Stimulated activated CD4-positive, alpha-beta T cell treated with anti-CD3 and anti-CD28 coated beads, Interleukin-15, amount 100 ng/mL, for 48 hours (primary cell): ENCODE measurements at places on chromosomes 7 and 10.

DNA sequence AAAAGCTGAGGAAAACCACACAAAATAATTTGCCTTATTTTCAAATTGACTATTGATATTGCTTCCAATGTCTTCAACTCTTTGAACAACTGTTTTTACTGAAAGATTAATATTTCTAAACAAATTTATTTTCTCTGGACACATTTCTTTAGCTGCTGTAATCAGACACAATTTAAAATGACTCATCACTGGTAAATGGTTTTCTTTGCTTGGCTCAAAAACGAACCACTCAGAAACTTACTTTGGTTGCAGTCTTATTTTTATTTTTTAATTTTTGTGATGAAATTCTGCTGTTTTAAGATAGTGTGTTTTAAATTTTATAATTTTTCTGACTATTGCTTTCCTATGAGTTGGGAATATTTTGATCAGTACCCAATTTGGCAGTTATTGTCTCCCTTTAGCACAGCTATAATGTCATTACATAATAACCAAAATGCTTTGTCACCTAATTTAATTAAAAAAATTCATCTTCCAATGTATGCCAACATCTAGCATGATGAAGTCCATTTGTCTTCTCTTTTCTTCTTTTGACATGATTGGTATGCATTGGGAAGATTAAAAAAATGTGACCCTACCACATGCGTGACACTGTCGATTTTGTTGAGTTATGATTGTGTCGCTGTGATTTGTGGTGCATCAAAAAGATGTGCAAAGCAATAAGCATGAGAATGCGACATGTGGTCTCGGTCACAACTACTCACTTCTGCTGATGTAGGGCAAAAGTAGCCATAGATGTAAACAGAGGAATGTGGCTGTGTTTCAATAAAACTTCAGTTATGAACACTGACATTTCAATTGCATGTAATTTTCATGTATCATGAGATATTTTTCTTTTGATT, 222.3 kb downstream of the SUGCT start:
- DNase-seq: no peak

- DNase-seq: no peak
Measured at GRCh38 chr7:47792521-47793121, 155.6 kb downstream of the PKD1L1 start.

- DNase-seq: no peak
Measured at GRCh38 chr10:98971464-98971863, 264.2 kb downstream of the HPSE2 start.

DNA sequence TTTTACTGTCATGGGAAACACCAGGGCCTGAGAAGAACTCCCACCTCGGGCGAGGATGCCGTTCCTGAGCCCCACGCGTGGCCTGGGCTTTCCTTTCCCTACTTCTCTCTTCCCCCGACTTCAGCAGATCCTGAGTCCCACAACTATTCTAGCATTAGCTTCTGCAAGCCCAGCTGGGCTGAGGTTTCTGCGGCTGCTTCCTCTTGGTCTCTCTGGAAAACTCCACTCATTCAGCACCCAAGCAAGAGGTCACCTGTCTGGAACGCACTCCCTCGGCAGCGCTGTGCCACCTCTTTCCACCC, 761 bp upstream of the DOCK1 start:
- no peak for DNase-seq

GRCh38 chr10:74150990-74151878, at the start of gene ADK:
ADK (plus strand) TSS chr10:74151221; CDS start chr10:74151279, 58 bp downstream.
- peak; percentile 99 for DNase-seq

GRCh38 chr7:82105463-82105862, 335.6 kb upstream of the HGF start:
- DNase-seq: no peak

GRCh38 chr10:17510242-17510908, 56.0 kb upstream of the ST8SIA6 start:
- no peak for DNase-seq

DNA sequence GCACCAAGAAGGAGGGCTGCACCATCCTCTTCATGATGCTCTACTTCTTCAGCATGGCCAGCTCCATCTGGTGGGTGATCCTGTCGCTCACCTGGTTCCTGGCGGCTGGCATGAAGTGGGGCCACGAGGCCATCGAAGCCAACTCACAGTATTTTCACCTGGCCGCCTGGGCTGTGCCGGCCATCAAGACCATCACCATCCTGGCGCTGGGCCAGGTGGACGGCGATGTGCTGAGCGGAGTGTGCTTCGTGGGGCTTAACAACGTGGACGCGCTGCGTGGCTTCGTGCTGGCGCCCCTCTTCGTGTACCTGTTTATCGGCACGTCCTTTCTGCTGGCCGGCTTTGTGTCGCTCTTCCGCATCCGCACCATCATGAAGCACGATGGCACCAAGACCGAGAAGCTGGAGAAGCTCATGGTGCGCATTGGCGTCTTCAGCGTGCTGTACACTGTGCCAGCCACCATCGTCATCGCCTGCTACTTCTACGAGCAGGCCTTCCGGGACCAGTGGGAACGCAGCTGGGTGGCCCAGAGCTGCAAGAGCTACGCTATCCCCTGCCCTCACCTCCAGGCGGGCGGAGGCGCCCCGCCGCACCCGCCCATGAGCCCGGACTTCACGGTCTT, 1.9 kb downstream of the FZD1 start:
- no peak for DNase-seq

DNA sequence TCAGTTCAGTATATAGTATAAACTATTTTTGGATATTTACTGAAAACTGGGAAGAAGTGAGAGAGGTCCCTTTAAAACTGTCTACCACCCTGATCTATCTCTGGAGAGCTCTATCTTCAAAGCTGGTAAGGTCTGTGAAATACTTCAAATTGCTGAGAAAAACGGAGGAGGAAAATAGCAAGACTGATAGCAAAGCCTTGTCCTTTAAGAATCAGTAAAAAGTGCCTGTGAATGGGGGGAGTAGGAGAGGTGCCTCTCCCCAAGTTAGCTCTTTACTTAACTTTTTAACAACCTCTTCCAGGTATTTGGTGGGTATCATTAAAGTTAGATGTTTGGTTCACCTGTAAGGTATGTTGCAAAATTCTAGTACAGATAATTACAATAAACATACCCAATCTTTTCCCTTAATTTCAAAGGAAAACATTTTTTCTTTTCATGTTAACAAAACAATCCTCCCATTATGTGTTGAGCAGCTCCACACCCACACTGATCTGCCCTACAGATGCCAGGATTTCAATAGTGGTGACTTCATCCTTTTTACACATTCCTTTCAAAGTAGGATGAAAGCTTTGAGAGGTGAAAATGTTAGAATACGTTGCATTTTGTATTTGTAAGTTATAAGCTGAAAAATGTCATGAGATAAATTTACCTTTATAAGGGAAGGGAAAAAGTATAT, 149.2 kb downstream of the CRPPA start:
- DNase-seq: no peak

- DNase-seq: no peak
Measured at GRCh38 chr7:69246758-69247157, 351.5 kb upstream of the AUTS2 start.

GRCh38 chr10:70840836-70841235, 25.1 kb downstream of the SGPL1 start:
- DNase-seq: no peak

- no peak for DNase-seq
Measured at GRCh38 chr7:158774952-158775351, 54.4 kb downstream of the ESYT2 start.

GRCh38 chr7:125061776-125062397, 132.3 kb upstream of the POT1 start:
- DNase-seq: no peak

DNA sequence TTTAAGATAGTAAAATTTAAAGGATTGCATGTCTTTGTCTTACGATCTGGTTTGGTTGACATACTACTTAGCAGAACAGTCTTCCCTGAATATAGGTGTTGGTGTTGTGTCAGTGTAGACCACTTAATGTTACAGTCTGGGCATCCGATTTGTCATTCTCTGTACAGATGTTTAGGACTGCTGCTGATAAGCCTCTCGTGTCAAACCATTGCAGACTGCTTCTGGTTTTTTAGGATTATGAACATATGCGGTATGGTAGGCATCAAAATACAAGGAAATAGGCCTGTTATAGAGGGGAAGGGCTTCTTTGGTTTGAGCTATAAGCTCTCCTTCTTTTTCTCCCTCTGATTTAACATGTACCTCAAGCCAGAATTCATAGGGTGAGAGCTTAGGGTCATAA, 7.4 kb downstream of the CYP3A43 start:
- DNase-seq: no peak

DNA sequence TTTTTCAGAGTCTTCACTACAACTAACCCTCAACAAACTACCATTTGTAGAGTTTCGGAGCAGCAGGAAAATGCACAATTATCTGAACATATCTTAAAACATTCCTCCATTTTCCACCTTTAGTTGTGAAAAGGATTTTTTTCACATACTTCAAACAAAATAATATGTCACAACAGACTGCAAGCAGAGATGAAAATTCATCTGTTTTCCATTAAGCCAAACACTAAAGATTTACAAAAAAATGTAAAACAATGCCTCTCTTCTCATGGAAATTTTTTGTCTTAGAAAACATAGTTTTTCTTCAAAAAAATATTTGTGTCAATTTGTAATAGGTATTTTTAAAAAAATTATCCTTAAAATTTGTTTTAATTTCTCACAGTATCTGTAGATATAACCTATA, 98.9 kb downstream of the ARHGAP12 start:
- DNase-seq: no peak

DNA sequence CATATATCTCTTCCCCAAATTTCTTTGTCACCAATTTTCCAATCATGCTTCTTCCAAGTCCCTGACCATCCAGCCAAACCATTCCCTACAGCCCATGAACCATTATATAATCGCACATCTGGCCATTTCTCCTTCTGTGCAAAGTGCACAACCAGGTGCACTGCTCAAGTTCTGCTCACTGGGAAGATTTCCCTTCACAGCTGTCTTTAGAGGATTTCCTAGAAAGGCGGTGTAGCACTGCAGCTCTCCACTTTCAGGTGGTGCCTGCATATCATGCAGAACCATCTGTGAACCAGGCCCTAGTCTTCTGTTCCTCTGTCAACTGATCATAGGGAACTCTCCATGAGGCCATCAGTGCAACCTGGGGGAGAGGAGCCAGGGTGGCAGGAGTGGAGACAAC, 95.0 kb upstream of the CABCOCO1 start:
- no peak for DNase-seq

DNA sequence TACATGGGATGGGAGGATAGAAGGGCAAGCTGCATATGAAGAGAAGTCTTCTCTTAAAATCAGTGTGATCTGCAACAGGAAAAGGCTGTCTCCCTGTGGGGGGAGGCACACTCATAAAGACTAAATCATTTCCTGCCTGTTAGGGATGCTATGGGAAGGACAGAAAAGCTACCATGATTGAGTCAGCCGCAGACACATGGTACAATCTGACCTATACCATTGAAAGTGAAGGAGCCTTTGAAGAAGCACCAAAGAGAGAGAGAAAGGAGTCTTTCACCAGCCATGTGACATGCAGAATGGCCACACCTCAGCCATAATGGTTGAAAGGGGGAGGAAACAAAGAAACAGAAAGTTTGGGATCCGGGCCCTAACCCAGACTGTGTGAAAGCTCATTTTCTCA, 29.1 kb downstream of the NUDCD3 start:
- DNase-seq: no peak

DNA sequence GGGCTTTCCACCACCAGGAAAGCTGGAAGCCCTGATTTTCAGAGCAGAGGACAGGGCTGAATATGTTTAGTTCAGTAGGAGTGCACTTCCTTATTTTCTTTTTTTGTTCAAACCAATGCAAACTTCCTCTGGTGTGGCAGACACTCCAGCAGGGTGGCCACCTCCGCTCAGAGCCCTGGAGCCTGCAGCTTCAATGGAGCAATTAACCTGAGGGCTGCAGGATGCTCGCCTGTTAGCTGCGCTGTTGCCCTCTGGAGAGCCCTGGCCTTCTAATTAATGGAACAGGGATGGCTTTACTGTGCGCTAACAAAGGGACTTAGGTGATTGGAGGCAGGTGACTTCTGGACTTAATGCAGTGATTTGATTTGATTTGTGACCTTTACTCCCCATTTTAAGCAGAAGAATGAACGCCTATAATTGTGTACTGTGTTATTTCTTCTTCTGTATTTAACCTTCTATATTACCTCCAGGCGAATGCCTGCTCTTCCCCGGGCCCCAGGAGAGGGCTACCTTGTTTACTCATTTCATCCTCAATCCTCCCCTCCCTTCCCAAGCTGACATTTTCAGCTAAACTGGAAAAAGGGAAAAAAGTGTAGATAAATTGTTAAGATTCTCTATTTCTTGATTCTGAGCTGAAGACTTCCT, 123.0 kb upstream of the CTBP2 start:
- DNase-seq: no peak

DNA sequence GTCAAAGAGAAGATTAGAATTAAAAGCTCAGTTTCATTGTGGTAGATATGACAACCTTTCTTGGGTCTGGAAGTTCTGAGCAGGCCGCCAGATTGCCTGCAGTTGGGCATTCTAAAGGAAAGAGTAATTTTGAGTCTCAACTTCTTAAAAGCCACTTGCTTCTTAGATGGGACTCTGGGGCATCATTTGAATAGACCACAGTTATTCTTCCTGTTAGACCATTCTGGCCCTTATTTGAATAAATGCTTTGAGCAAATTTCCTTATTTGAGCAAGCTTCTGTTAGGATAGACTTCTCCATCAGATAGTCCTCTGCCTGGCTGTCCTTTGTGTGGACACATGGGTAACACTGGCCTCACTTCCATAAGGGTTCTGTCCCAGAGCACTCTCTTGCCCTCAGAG, 40.2 kb downstream of the SND1 start:
- DNase-seq: no peak

GRCh38 chr7:3146571-3147226, 103.0 kb upstream of the CARD11 start:
- no peak for DNase-seq

GRCh38 chr10:35565602-35566081, 39.5 kb upstream of the GJD4 start:
- no peak for DNase-seq

DNA sequence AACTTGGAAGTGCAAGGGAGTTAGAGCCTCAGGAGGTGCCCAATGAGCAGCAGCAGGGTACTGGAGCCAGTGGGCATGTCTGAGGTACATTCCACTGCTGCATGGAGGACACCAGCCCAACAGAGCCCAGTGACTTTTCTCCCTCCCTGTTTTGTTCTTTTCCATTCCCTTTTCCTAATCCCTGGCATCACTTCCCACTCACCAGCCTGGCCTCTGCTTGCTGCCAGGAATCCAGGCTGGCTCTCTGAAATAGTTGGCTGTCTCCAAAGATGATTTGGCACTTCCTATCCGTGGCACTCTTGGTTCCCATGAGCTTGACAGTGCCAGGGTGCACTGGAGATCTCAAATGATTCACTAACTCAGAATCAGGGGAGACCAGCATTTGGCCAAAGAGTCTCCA, 97.7 kb upstream of the ZPBP start:
- DNase-seq: no peak

DNA sequence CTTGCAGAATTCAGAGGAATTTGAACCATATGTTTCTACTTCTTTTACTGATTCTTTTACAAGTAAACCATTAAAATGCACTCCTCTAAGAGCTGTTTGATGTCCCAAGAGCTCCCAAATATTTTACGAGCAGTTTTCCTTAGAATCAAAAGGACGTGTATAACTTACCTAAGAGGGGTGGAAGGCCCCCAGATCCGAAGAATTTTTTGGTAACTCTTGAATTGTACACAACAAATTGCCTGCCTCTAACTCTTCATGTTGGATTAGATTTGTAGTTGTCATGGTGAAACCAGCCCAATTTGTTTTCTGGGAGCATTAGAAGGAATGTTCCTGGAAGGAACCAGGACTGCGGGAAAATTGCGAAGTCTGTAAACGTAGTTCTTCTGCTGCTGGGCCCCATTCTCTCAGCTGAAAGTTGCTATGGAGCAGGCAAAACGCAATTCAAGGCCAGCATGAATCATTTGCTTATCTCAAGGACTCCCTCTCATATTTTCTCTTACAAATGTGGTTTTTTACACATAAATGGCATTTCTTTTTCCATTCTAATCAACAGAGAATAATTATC, 124.8 kb upstream of the TMEM72 start:
- no peak for DNase-seq
